ENCODE measurements at places on chromosomes 11 and 22.

GRCh38 chr11:80146232-80146631 lies 705.4 kb upstream of the TENM4 start:
- DNase-seq: no peak

DNA sequence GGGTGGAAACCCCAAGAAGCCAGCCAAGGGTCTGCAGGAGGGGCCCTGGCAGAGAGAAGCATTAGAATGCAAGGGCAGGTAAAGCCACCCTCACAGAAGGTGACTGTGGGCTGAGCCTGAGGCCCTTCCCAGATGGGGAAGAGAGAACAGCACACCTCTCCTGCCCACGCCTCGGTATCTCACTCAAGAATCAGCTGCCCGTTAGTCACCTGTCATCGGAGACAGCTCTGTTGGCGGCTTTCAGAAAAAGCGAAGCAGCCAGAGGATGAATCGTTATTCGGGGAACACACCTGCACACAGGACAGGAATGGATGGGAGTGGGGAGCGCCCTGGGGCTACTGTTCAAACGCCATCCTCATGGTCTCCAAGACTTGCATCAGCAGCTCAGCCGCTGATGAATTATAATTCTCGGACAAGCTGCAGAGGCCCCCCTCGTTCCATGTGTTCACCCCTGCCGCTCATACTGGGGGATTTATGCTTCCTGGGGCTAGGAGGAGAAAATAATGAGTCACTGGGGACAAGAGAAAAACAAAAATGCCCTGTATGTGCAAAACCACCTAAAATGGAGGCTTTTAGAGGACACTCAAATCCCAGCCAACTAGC lies 21.6 kb upstream of the TMA7B start:
- no peak for DNase-seq

DNA sequence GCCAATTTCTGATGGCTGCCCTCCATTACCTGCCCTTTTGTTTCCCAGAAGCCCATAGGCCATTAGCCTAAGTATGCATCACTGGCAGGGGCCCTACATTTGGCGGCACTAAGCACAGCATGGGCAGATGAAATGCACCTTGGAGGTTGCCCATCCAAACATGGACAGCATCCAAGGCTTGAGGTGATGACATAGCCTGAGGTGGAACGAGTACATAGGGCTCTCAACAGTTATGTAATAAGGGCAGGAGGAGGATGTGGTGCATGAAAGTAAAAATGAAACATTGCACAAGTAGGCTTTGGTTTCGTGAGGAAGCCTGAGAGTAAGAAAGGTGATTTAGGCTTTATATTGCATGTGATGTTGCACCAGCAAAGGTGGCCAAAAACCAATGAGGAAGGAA lies 148.1 kb downstream of the FAM76B start:
- DNase-seq: no peak

- no peak for DNase-seq
Measured at GRCh38 chr11:134841972-134842371, 429.9 kb upstream of the B3GAT1 start.

- no peak for DNase-seq
Measured at GRCh38 chr22:50563413-50564160, 868 bp upstream of the SYCE3 start.

- no peak for DNase-seq
Measured at GRCh38 chr11:65434057-65434666, 11.6 kb downstream of the NEAT1 start.

DNA sequence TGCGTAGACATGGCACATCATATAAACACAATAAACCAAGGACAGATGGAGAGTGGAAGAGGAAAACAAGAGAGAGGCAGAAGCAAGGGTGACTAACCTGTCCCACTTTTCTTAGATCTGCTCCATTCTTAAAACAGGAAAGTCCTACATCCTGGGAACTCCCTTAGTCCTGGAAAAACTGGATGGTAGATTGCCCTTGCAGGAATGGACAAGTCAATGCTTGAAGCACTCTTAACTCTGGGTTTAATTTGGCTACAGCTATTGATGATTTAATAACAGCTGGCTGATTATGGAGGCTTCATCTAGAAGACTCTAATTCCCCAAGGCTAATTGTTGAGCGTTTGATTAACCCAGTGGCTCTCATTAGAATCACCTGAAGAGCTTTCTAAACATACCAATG lies 258.8 kb downstream of the MIAT start:
- no peak for DNase-seq

DNA sequence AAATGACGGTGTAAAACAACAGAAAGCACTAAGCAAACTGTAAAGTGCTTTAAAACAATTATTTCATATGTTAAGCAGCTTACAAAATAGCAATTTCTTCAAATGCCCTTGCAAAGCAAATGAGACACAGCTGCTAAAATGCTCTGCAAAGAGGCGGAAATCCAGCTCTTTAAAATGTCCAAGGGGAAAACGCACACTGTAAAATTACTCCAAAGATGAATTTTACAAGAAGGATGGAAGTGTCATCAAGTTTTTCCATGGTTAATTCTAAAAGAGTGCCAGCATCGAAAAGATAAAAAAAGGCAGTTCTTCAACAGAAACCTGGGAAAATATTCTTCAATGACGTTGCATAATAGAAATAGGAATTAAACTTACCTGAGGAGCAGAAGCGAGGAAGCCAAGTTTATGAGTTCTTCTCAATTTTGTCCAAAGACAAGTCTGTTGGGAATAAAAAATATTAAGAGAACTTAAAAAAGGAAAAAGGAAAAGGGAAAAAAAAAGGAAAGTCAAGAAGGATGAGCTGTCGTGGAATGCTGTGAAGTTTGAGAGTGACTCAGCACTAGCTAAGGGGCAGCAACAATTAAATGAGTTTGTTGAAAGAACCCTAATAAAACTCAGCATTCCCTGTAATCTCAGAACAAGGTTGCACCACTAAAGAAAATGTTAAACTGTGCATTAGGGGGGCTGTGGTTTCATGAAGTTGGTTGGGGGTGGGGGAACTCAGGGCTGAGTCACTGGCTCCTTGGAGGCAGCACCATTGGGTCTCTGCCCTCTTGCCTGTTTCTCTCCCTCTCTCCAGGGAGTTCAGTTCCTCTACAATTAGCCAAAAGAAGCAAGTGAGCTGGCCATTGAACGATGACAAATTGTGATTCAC lies 64.2 kb upstream of the BLID start:
- DNase-seq: no peak

All from SK-N-DZ (cell line).